Suppressor macrophage treated with lipopolysaccharide for 4 hours (primary cell): ENCODE measurements at places on chromosomes 16 and 17.

DNA sequence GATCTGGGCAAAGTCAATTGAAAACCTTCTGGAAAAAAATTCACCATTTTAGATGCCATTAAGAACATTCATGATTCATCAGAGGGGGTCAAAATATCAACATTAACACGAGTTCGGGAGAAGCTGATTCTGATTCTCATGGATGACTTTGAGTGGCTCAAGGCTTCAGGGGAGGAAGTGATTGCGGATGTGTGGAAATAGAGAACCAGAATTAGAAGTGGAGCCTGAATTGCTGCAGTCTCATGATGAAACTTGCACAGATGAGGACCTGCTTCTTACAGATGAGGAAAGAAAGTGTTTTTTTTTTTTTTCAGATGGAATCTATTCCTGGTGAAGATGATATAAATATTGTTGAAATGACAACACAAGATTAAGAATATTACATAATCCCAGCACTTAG, 12.9 kb downstream of the ITGAX start:
- DNase-seq: peak; percentile 90

GRCh38 chr17:36936455-36937000, 747 bp upstream of the LHX1 start:
- no peak for DNase-seq

- DNase-seq: no peak
These were observed 51.3 kb downstream of the MEAK7 start for GRCh38 chr16:84453061-84453752.

DNA sequence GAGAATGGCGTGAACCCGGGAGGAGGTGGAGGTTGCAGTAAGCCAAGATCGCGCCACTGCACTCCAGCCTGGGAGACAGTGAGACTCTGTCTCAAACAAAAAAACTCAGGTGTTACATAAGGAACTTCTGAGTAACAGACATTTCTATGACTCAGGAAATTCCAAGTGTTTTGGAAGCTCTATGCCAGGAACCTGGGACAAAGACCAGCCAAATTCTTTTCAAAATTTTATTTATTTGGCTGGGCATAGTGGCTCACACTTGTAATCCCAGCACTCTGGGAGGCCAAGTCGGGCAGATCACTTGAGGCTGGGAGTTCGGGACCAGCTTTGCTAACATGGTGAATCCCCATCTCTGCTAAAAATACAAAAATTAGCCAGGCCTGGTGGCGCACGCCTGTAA, 5.2 kb upstream of the SH2B1 start:
- DNase-seq: no peak

DNA sequence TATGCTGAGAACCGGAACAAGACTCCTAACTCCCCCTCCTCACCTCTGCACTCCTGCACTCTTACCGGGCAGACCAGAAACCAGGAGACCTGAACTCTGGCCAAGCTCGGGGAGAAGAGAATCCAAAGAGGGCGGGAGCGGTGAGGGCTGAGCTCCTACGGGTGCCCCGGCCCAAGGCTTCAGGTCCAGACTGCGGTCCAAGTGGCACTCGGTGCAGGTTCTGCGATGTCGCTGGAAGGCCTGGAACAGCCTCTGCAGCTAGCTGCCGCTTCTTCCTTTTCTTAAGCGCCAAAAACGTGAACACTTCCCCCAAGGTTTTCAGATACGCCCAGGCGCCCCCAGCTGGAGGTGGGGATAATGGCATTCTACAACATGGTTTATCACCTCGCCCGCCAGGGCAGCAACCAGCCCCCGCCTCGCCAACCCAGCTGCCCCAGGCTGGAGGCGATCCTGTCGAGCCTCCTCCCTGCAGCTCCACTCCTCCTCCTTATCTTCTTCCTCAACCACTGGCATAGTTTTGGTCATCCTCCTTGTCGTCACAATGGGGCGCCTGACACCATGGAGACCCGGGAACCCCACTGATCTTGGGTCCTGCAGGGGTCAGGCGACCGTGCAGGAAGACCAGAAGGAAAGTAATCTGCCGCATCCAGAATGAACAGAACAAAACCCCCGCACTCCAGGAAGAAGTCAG, 1735.9 kb downstream of the TP53TG3F start:
- no peak for DNase-seq

DNA sequence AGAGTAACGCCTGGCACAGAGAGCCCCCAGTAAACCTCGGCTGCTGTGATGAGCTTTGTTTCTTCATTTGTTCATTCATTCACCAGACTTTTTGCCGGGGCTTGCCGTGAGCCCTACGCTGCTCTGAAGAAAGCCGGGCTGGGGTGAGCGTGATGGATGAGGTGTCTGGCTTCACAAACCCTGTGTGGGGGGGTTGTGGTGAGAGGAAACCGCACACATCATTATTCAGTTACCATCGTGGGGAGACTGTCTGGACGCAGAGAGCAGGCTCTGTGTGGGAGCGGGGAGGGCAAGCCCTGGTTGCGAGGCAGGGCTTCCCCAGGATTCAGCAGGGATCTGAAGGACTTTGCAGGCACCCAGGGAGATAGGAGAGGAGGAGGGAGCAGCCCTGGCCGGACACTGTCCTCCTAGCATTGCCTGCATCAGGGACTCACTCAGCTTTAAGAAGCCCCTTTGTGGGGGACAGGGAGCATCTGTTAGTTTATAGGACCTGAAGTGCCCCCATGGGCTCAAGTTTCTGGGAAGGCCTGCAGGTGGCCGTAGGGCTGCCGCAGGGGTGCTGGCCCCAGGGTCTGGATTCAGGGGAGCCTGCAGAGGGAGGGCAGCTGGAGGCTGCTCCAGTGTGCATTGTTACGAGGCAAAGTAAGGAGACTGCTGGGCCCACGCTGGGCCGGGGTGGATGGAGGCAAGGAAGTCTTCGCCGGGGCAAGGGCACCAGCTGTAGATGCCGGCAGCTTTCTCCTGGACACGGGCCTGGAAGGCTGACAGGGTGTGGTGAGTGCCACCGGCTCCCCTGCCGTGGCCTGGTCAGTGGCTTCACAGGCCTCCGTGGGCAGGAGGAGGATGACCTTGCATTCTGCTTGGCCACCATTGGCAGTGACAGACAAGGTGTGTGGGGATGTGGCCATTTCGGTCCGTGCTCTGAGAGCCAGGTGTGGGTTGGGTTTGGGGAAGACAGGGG, 334.5 kb downstream of the SEC14L1 start:
- DNase-seq: peak; percentile 47
